ENCODE measurements at places on chromosomes 2 and 18.

DNA sequence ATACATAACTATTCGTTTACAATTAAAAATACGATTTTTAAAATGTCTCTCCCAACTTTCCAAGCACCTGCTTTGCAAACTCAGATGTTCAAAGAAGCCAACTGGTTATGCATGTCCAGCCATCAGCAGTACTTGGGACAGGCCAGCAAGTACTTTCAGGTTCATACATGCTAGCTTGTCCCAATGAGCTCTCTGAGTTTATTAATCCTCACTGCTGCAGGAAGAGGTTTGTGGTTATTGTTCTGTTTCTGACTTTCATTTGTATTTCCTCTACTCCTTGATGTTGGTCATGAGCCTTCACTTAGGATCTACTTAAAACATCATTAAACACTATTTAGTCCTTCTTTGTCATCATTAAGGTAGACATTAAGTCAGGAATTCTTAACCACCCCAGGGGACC lies 374.1 kb downstream of the LRATD1 start:
- DNase-seq: no peak

DNA sequence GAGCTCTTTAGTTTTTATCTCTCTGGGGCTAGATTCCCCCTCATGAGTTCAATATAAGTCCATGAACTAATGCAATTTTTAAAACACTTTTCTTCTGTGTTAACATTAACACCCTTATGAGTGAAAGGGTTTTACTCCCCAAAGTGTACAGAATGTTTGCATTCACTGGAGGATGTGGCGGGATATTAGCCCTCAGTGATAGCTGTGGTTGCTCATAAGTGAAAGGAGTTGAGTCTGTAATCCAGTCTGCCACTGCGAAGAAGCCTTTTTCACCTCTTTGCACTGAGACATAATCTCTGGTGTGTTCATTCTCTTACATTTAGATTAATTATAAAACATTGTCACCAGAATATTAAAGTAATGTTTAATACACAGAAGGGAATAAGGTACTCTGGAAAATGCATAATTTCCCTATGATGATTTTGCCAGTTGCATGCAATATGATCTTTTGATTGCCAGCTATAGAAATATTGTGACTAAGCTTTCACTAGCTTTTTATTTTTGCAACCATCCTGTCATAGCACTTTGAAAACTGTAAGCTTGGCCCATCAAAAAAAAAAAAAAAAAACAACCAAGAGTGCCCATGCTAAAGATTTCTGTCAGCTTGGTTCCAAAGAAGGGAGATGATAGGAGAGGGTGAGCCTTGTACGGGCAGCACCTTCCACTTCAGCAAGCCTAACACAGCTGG lies 113.2 kb downstream of the BCL11A start:
- DNase-seq: no peak

- DNase-seq: no peak
Observed at GRCh38 chr2:155381436-155381835, 682.9 kb downstream of the KCNJ3 start.

GRCh38 chr2:227642656-227643055 lies 23.9 kb upstream of the SCYGR5 start:
- DNase-seq: peak; percentile 55

DNA sequence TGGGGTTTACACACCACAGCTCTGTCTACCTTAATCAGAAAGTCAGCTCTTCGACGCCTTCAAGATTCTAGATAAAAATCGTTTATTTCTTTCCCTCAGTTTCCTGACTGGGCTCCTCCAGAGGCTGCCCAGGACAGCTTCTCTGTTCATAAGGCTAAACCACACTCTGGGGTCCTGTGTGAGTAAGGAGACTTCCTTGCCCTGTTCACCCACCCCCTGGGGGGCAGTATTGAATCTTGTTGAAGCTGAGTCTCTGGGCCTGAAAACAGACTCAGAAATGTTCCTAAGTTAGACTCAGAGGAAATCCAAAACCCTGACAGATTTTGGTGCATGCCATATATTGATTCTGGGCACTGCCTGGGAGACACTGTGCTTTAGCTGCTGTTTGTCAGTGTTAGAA lies 43.0 kb downstream of the G6PC2 start:
- no peak for DNase-seq

DNA sequence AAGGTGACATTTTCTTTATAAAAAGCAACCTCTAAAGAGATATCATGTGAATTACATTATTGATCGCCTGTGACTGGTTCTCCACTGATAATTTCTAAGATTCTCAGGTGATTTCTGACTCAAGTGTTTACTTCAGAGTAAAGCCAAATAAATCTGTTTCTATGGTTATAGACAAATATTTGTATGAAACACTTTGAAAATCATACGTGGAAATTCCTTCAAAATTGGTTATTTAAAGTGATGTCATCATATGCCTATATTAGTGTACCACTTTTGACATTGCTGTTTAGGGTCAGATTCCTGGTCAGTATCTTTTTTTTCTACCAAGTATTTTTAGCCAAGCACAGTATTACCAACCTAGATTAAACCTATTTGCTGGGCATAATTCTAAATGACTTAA lies 881.3 kb upstream of the FAM98A start:
- no peak for DNase-seq

GRCh38 chr18:48206887-48207286 lies 202.3 kb downstream of the ZBTB7C start:
- no peak for DNase-seq

DNA sequence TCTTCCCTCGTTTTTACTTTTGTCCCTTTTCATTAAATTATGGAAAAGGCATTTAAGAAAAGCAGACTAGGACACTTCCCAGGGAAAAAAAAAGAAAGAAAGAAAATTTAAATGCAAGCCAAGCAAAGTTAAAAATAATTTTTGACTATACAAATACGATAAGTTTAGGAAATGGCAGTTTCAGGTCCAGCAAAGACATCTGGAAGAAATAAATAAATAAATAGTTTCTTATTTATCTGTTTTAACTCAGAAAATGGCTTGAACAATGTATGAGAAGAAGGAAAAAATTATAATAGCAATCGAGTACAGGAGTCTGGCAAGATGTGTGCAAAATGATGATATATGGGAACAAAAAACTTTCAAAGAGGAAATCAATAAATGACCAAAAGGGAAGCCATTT lies 114.6 kb upstream of the NCKAP5 start:
- no peak for DNase-seq

GRCh38 chr2:240922245-240922981 lies 16.3 kb downstream of the CROCC2 start:
- DNase-seq: no peak

GRCh38 chr2:171492664-171493063 lies 29.6 kb upstream of the CYBRD1 start:
- DNase-seq: no peak

- DNase-seq: no peak
Observed at GRCh38 chr2:7289697-7290096, 372.5 kb downstream of the RNF144A start.

- no peak for DNase-seq
Observed at GRCh38 chr18:32157580-32157979, 32.3 kb upstream of the MEP1B start.

DNA sequence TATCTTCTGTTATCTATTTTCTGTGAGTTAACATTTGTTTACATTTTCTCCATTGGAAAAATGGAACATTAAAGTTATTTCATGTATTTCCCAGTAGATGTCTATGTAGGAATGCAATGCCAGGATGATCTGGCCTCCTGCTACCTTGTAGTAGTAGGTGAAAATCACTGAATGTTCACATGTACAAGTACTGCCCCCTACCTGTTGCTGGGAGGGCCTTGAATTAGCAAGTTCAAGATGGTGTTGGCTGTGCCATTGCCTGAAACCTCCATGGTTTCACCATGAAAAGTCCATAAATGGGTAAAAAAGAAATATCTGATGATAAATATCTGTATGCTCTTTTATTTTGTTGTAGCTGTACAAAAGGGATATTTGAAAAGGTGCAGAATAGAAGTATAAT lies 30.7 kb downstream of the XRCC5 start:
- DNase-seq: peak; percentile 60

- no peak for DNase-seq
Observed at GRCh38 chr2:239351687-239352086, 49.1 kb downstream of the HDAC4 start.

- DNase-seq: no peak
Observed at GRCh38 chr2:226467221-226467620, 332.4 kb downstream of the IRS1 start.

DNA sequence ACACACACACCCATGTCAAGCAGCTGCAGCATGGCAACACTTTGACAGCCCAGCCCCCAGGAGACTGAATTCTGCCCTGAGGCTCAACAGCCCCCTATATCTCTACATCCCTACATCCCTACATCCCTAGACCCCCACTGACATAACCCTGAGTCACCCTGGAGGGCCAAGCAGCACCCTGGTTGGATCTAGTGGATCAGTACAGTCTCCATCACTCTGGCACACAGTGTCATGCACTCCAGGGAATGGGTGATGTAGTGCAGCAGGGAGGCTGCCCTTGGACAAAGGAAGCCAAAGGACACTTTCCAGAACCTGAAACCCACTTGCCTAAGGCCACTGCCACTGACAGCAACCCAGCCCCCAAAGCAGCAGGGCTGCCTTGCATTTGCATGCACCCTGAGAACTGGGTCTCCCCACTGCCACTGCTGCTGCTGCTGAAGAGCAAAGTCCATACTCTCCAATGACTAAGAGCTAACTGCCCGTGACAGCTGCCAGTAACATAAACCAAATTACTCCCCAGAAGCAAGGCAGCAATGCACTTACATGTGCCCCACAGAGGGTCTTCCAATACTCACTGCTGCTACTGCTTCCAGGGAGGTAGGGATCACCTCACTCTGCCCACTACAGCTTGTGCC lies 681.6 kb upstream of the KLHL29 start:
- DNase-seq: no peak

DNA sequence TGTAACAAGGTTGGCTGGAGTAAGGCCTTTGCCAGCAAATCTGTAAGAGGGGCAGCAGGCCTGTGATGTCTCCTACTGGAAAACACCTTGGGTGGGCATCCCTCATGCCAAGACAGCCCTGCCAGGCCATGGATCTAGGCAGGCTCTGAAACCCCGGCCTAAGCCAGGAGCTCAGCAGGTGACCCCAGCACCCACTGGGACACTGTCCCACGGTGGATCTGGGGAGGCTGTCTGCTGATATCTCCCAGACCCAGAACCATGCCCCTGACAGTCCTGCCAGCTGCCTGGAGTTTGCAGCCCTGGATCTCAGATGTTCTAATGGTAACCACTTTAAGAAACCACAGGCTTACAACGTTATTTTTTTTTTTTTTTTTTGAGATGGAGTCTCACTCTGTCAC lies 117.7 kb downstream of the ZNF516 start:
- no peak for DNase-seq

DNA sequence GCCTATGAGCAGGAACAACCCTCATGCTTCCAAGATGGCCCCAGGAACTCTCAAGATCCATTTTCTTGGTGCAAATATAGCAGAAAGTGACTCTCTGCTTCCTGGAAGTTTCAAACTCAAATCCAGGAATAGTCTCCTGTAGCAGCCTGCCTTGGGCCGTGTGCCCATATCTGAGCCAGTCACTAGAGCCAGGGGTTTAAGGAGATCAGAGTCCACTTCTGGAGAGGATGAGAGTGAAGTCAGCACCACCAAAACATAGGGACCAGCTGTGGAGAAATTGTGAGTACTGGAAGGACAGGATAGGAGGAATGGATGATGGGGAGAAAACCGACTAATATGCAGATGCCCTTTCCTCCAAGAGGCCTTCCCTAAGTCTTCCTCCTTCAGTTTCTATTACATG lies 33.2 kb downstream of the PSD4 start:
- DNase-seq: no peak
